ENCODE measurements at places on chromosomes 5 and 9. TPM values are rescaled to one million over a fixed set of nuclear protein-coding genes. Genes with fewer than 3 reads are reported as not detected.

Gene THBS4
- 4.2 TPM for total RNA-seq

Gene LRRC14B
- total RNA-seq = 0.14 TPM

Gene ANKRD18B
- total RNA-seq = 0.77 TPM

Gene C1QTNF2
- 2.1 TPM for total RNA-seq

Gene F2RL2
- 0.80 TPM for total RNA-seq

Gene GFPT2
- total RNA-seq = 19.7 TPM

Gene TLX3
- not detected for total RNA-seq

Gene CCT5
- total RNA-seq = 127 TPM

Gene SLC1A3
- 35.5 TPM for total RNA-seq

Gene AGTPBP1
- 29.4 TPM for total RNA-seq

Gene ACSL6
- 0.43 TPM for total RNA-seq

Gene OR13C3
- total RNA-seq = not detected

Gene SH3TC2
- 0.46 TPM for total RNA-seq

Gene TEX48
- total RNA-seq = not detected

Gene IFNA21
- total RNA-seq = not detected

Gene ABO
- 23.0 TPM for total RNA-seq

Gene PCDHB4
- total RNA-seq = 3.4 TPM

Gene PRSS3
- total RNA-seq = 1.3 TPM

Gene SPAG8
- total RNA-seq = 11.1 TPM

Gene FAM81B
- total RNA-seq = 13.7 TPM

Gene GFI1B
- total RNA-seq = 1.0 TPM

Gene CD274
- total RNA-seq = 13.2 TPM

Gene SLC27A6
- total RNA-seq = 0.83 TPM

Gene CARTPT
- total RNA-seq = not detected

Gene ZNF483
- 20.6 TPM for total RNA-seq

Gene BARHL1
- not detected for total RNA-seq

Gene KCNN2
- total RNA-seq = 4.9 TPM

Gene CCNI2
- 0.88 TPM for total RNA-seq

Gene ZNG1A
- total RNA-seq = 24.5 TPM

Gene CDC20B
- 5.7 TPM for total RNA-seq
